ENCODE measurements at places on chromosomes 7 and 10. TPM values are rescaled to one million over a fixed set of nuclear protein-coding genes. Genes with fewer than 3 reads are reported as not detected.

DNA sequence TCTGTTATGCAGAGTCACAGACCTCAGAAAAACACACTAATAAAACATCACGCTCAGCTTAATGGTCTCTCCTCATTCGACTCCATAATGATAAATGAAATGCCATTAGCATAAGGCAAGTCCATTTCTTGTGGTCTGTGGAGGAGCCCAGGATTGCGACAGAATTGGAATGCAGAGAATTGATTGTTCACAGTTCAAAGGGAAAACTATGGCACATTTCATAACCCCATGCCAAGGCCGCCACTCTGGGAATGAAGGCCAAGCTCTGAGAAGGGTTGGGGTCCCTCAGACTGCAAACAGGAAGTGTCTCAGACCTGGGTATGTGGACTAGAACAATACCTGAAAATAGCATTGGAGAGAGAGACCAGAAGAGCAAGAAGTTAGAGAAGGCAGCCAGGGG lies 398.9 kb downstream of the ADRA2A start:
- DNase-seq: no peak

Gene SLC13A1
- not detected for total RNA-seq

- no peak for DNase-seq
Observed at GRCh38 chr10:5297466-5297865, 67.3 kb upstream of the UCN3 start.

GRCh38 chr7:29156907-29157452 lies 10.6 kb upstream of the CPVL start:
- no peak for DNase-seq

DNA sequence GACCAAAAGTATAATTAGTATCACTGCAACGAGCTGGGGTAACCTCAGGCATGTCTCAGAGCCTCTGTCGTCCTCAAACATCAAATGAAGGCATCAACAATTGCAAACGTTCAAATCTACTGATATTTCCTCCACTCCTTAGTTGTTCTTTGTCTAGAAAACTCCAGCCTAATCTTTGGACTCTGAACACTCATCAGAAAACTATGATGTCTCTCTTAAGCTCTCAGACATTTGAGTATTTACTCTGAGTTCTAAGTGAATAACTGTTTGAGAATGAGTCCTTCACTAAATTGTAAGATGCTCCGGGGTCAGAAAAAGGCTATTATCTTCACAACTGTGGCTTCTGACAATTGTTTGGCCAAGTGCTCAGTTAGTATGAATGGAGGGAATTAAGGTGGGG lies 536.4 kb downstream of the NRG3 start:
- DNase-seq: no peak

Gene GGCT
- total RNA-seq: 13.2 TPM

DNA sequence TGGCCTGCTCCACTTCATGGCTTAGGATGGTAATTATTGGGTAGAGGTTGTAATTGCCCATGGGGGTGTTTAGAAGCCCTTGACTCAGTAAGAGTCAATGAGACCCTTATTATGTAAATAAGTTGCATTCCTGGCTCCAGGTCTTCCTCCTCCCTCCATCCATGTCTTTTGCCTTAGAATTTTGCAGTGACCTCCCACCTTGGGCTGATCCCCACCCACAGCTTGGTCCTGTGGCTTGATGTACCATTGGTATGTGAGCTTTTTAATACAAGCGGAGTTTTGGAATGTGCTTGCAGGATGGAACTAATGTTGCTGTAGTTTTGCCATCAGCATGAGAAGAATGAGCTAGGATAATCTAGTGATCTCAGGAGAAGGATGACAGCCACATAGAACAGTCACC lies 73.2 kb upstream of the DGKI start:
- no peak for DNase-seq

DNA sequence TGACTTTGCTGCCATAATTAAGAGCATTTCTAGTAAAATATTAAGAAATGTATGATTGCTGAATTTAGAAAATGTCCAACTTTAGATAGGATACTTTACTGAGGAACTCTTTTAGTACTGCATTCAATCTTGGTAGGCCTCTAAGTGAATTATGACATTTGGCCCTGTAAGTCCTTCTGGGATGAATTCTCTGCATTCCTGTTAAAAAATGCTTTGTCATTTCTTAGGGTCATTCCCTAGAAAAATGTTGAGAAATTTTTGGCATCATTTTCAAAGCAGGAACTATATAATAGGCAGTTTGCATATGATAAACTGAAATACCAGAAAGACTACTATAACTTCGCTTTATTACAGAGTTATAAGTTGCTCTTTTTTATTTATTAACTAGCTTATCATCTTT lies 69.3 kb upstream of the PRR15 start:
- no peak for DNase-seq

DNA sequence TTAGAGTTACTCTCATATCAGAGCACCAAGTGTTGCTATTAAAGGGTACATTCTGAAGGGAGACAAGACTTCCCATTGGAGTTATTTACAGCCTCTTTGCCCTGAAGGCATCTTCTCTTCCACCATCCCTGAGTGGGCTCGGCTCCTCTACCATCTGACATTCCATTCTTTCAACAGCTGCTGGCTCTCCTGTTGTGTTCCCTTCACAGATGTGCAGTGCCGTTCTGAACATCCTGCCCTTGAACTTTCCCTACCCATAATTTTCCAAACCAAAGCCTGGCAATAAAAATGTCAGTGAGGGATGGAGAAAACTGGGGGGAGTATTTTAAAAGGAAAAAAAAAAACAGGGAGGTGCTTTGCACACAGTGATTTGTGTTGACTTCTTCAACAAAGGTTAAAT lies 392.9 kb downstream of the KCNMA1 start:
- no peak for DNase-seq

Gene AGBL3
- 1.9 TPM for total RNA-seq

- no peak for DNase-seq
Observed at GRCh38 chr10:124386186-124387077, 32.3 kb downstream of the OAT start.

GRCh38 chr7:30625283-30625682 lies 30.6 kb downstream of the GARS1 start:
- no peak for DNase-seq

Gene TMEM213
- total RNA-seq: not detected

DNA sequence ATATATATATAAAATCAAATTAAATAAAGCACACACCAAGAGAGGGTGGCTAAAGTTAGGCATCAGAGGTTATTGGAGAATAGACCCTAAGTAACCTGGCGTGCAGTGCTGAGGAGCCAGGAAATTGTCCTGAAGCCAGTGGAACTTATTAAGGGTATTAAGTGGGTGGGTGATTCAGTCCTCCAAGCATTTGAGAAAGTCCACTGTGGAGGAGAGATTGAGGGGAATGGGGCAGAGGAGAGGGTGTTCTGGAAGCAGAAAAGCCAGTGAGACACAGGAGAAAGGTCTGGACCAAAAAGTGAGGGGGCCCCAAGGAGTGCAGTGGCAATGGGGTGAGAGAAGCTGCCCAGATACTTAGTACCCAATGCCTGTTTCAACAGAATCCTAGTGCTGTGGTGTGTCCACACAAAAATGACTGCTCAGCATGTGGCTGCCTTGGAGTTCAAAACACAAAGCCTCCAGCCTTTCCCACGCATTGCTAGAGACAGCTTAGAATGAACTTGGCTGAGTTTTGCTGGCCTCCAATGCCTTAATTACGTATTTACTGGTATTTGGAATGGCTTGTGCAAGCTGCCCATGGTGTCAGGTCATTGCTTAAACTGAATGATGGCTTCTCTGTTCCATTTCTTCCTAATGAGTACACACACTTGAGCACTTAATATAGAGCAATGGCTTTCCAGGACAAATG lies 44.9 kb upstream of the CHST15 start:
- no peak for DNase-seq

Gene DYDC2
- total RNA-seq: not detected

DNA sequence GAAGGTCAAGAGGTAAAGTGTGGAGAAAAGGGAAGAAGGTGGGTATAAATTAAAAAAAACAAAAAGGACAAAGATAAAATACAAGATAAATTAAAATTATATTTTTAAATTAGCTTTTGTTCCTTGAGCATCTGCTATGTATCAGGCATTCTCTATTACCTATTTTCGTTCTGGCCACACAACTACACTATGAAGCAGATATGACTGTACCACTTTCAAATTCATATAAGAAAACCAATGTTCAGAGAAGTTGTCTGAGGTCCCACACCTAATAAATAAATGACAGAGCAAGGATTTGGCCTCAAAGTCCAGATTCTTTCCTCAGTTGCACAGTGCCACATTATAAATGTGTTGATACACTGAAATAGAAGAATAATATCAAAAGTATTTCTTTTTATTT lies 103.8 kb upstream of the PCDH15 start:
- no peak for DNase-seq

Gene HABP2
- total RNA-seq: 422 TPM

Gene SLC16A9
- not detected for total RNA-seq

DNA sequence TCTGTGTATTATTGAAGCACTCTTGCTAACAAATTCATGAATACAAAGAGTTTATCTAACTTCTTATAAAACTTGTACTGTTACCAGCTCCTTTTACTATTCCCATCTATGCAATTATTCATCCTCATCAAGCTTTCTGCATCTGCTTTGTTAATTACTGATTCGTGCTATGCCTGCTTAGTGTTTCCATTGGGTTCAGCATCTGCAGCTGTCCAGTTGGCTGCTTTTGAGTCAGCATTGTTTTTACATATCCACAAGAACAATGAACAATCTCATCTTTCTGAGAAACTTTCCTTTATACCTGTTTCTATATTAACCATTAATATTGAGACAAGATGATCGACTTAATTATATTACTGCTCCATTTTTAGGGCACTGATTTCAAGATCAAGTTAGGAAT lies 19.6 kb upstream of the ANLN start:
- no peak for DNase-seq

All from right lobe of liver (tissue), 6 donors.